ENCODE measurements at places on chromosomes 4 and X.

GRCh38 chr4:80594701-80595100 is 259.2 kb downstream of the CFAP299 start:
- no peak for DNase-seq

DNA sequence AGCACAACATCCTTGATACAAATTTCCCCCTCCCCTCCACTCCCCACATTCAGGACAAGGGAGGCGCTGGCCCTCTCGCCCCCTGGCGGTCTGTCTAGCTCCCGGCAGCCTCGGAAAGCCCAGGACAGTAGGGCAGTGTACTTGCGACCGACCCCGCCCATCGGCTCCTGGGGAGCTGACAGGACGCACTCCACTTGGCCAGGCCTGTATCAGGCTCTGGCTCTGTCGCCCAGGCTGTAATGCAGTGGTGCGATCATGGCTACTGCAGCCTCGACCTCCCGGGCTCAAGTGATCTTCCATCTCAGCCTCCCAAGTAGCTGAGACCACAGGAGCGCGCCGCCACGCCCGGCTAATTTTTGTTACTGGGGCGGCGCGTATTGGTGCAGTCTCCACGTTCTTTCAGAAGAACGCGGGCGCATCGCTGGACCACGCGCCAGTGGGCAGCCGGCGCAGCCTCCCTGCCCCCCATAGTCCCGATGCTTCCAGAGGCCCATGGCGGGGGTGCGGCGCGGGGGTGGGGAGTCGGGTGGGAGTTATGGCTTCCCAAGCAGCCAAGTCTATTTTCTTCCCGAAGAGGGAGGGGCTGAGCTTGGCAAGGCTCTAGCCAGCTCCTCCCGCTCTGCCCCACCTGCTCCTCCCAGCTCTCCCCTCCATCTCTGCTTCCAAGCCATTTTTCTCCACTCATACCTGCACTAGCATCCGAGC is 7.8 kb upstream of the AKAP14 start:
- peak; percentile 20 for DNase-seq

- DNase-seq, result no peak
Measured at GRCh38 chr4:157819693-157820464, 352.9 kb downstream of the GASK1B start.

- no peak for DNase-seq
Measured at GRCh38 chr4:152458801-152459302, 77.0 kb downstream of the FBXW7 start.

- DNase-seq, result no peak
Measured at GRCh38 chrX:75276666-75277065, 2.8 kb downstream of the UPRT start.

- no peak for DNase-seq
Measured at GRCh38 chr4:38547052-38547451, 116.9 kb upstream of the KLF3 start.

GRCh38 chr4:30720661-30721184 is 554 bp downstream of the PCDH7 start:
- no peak for DNase-seq

- DNase-seq, result no peak
Measured at GRCh38 chrX:134375691-134376090, 84.3 kb upstream of the HPRT1 start.

GRCh38 chrX:39599339-39599738 is 498.4 kb downstream of the BCOR start:
- DNase-seq, result no peak

DNA sequence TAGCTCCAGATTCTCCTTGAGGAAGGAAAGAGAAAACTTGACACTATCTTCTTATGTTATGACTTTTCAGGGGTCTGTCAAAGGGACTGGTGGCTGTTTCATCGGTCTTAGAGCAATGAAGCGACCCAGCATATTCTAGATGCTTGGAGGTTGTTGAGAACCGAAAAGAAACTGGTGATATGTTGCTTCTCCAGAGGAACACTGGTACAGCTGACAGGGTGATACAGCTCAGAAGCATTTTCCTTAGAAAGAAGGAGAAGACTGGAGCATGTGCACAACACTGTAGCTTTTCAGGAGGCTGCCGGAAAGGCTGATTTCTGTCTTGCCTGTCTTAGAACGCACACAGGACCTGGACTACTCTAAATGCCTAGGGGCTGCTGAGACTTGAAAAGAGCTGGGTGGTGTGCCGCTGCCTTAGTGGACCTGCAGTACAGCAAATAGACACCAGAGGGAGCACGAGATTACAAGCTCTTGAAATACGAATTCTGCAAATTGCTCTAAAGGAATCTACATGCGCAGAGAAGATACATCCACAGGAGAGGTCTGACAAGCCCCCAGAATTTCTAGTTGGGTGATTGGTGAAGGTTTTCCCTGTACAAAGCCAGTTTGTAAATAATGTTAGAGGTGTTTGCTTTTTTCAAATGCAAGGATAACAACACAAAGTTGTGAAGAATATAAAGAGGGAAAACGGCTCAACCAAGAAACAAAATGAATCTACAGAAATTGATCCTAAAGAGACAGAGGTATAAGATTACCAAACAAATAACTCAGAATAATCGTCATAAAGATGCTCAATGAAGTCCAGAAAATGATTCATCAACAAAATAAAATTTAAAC is 223.1 kb upstream of the DMD start:
- DNase-seq, result no peak

GRCh38 chr4:183552274-183553146 is 47.7 kb downstream of the ING2 start:
- DNase-seq, result no peak

DNA sequence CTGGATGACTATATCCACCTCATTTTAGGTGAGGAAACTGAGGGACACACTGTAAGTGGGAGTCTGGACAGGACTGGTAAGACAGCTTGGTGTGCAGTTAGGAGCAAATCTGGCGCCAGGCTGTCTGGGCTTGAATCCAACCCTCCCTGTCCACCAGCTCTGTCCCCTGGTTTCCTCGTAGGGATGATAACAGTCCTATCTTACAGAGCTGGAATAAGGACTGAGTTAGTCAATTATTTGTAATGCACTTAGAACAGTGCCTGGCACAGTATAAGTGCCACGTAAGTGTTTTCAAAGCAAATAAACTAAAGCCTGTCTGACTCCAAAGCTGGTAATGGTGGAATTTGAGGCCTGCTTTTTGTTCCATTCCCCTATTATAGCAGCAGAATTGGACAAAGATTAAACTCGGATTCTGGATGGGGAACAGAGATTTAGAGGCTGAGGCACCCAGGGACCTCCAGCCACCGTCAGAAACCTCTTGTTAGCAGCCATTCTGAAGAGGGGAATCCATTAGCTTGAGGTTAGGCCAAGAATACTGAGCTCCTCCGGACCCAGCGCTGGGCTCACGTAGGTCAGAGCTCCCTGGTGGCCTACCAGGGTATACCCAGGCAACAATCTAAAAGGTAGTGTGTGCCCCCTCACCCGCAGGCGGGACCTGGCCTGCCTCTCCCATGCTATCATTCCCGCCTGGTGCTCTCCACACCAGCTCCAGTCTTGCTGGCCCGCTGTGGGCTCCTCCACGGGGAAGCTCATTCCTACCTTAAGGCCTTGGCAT is 102.1 kb downstream of the UCHL1 start:
- DNase-seq, result no peak

DNA sequence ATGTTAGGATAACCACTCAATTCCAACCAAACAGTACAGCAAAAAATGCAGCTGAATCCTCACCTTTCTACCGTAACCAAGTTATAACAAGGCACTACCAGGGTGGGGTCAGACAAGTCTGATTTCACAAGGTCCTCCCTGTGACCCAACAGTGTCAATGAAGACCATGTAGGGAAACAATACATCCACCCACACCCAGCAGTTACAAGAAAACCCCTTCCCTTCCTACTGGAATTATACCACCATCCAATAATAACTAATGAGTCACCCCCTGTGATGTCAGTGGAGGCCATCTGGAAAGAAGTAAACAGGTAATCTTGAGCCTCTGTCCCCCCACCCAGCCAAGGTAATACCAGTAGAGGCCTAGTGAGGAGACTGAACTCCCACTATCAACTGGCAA is 117.6 kb downstream of the FGF16 start:
- no peak for DNase-seq

DNA sequence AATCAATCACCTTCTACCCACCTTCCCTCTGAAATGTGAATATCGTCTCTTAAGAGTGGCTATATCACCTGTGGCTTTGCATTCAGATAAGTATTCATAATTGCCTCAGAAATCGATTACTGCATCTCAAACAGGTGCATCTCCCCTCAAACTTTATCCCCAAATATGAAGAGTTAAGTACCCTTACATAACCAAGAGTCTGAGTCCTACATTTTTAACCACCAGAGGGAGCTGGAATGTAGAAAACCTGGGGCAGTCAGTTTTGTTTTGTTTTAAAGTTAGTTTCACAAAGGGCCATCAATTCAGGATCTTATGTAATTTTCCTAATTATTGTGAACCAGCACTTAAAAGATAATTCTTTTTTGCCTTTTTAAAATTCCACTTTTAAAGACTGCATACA is 5.7 kb downstream of the TCEANC start:
- DNase-seq, result no peak

- DNase-seq, result no peak
Measured at GRCh38 chr4:59455751-59456150, 1744.4 kb upstream of the ADGRL3 start.

DNA sequence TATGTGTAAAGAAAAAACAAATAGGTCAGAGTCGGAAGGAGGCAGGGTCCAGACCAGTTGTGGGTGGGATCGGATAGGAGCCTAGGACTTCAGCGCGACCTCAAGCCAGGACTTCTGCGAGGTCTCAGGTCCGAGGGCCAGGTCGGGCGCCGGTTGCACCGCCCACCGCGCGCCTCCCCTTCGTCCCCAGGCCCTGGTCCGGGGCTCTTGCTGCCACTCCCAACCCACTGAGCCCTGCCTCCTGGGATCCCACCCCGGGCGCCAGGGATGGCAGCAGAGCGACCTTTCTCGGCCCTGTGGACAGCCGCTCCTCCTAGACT is 12.3 kb downstream of the PITX2 start:
- DNase-seq, result no peak

GRCh38 chrX:154748712-154749339 is 2.1 kb downstream of the GAB3 start:
- DNase-seq, result no peak

GRCh38 chr4:646460-646859 is 21.1 kb downstream of the PDE6B start:
- DNase-seq, result no peak

- DNase-seq, result no peak
Measured at GRCh38 chr4:138560448-138560847, 318.3 kb upstream of the SLC7A11 start.

DNA sequence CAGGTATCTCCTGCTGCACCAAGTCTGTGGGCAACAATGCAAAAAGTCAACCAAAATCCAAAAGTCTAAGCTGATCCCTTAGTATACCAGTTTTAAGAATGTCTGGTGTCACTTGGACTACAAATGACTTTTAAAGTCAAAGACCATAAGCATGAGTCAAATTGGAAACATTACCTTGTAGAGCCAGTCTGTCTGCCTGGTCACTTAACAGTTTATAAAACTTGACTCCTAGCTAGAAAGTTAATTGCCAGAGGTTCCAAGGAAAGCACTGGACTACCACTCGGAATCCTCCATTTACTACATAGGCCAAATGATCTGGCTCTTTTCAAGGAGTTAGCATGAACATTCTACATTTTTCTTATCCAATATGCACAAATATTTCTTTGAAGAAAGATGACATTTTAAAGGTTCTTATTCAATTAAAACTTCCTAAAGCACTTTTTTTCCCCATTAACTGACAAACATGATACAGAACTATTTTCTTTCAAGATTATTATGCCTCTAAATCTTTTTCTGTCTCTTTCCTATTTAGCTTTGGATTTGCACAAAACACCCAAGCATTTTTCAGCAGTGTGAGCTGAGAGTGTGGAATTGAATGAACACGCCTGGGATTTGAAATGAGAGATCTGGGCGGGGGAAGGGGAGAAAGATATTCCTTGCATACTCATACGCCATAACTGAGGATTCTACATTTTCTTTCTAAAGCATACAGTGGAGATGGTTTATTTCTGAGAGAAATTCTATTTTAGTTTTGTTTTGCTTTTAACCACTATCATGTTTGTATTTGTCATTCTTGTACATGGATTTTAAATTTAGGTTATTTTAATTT is 188.4 kb downstream of the SHROOM3 start:
- no peak for DNase-seq

DNA sequence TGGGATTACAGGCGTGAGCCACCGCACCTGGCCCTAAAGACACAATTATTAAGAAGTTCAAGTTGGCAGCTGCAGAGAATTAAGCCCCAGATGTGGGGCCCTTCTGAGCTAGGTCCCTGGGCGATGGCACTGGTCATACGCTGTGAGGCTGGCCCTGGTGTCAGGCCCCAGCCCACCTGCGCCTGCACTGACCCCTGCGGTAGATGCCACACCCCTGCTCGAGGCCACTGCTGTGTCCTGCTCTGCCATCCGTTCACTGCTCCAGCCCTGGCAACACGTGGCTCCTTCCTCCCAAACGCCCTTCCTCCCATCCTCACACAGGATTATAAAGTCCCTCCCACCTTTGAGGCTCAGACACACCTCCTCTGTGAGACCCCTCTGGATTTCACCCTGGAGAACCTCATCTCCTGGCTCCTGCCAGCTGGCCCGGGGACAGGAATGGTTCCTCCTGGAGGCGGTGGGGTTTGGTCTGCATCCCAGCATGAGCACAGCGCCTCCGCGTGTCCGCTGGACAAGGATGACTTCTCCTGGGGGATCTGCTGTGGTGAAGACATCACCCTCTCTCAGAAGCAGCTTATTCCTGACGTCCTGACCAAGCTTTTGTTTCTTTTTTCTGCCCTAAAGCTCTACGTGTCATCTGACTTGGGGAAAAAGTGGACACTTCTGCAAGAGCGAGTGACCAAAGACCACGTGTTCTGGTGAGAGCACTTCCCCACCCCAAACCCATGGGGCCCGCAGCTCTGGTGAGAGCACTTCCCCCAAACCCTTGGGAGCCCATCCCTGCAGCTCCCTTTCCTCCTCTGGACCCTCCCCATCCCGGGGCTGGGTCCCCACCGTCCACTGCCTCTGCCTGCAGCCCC is 219.0 kb upstream of the PSAPL1 start:
- DNase-seq, result no peak

- no peak for DNase-seq
Measured at GRCh38 chr4:160414496-160414895, 1311.6 kb downstream of the RAPGEF2 start.

GRCh38 chr4:79626101-79626500 is 218.1 kb upstream of the GK2 start:
- DNase-seq, result no peak

DNA sequence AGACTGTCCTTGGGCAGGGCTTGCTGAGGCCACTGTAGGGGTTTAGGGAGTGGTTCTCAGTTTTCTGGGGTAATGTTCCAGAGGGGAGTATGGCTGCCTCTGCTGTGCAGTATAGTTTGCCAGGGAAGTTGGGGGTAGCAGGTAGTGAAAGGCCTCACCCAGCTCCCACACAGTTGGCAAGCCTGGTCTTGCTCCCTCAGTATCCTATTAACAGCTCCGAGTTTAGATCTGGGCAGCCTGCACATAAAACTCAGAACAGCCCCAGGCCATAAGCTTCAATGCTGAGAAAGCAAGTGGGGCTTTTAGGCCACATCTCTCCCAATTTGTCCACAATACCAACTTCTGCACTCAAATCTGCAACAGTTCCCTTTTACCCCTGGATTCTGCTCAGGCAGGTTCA is 205.2 kb downstream of the GALNTL6 start:
- DNase-seq, result no peak

- DNase-seq, result no peak
Measured at GRCh38 chrX:47578692-47579091, 3.5 kb upstream of the TIMP1 start.

GRCh38 chr4:187276736-187277408 is 553.2 kb upstream of the FAT1 start:
- DNase-seq, result no peak

- DNase-seq, result no peak
Measured at GRCh38 chr4:141174457-141174856, 41.2 kb upstream of the RNF150 start.

Data from stimulated activated CD8-positive, alpha-beta memory T cell treated with anti-CD3 and anti-CD28 coated beads, Interleukin-2, amount 100 ng/mL, for 1 hour (primary cell).